ENCODE measurements at places on chromosomes 12 and 14.
A peak's percentile ranks its signal among the peaks of the same experiment; 100 is the strongest.

GRCh38 chr12:109606320-109607028 lies 32.9 kb downstream of the MVK start:
- DNase-seq = peak; percentile 6

- no peak for DNase-seq
Measured at GRCh38 chr14:82230748-82231147, 697.1 kb upstream of the SEL1L start.

DNA sequence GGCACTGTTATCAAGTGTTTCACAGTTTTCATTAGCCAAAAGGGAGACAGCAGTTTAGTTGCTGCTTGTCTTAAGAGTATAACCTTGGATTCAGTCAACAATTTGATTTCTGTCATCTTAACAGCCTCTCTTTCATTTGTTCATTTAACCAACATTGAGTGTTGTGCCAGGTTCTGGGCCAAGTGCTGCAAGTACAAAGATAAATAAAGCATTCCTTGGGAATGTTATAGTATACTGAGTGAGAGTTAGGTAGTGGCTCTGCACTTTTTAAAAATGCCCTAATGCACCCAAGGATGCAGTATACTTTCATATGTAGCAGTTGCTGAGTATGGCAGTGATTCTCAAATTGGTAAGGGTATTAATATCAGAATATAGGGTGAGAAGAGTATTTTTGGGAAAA lies 15.4 kb downstream of the APAF1 start:
- no peak for DNase-seq

DNA sequence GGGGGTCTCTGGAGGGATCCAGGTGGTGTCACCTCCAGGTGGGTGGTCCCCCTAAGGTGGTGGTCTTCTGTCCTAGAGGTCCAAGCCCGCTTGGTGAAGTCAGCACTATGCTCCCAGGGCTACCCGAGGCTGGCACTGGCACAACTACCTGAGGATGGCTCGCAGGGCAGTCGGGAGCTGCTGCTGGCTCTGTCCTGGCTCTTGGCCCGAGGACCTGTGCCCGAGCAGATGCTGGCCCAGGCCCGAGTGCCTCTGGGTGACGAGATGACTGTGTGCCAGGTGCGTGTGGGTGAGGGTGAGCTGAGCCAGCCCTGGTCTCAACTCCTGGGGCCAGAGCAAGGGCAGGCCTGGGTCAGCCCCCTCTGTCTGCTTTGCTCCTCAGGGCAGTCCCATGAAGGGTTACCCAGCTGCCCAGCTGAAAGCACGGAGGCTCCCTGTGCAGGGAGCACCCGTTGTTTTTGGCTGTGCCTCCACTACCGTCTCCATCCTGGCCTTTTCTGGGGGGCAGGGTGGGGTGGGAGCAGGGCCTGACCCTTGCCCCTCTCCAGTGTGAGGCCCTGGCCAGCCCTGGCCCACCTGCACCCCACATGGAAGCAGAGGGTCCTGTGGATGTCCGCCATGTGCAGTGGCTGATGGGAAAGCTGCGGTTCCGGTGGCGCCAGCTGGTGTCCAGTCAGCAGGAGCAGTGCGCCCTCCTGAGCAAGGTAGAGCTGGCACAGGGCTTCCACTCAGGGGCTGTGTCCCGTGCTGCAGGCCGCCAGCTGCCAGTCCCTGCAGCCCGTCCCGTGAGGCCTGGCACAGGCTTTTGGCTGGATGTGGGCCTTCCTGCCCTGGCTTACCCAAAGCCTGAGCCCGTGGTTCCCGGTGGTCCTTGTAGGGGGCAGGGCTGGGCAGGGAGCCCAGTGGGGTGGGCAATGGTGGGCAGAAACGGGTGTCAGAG lies 1.3 kb downstream of the TEDC1 start:
- DNase-seq = no peak

- no peak for DNase-seq
Measured at GRCh38 chr14:105507247-105507646, 16.2 kb downstream of the TEDC1 start.

DNA sequence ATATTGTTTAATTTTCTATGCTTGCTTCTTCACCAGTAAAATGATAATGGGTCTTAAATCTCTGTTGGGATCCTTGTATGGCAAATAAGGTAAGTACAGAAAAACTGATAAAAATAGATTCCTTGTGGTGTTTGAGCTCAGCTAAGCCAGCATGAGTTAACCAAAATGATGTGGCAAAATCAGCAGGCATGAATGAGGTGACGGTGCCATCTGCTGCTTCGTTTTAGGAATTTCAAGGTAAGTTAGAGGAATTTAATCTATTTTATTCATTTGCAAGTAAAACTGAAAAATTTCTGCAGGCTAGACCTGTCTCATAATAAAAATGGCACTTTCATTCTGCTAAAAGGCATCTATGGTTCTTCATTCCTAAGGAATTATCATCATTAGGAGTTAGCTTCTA lies 10.0 kb upstream of the CLEC7A start:
- peak; percentile 71 for DNase-seq

DNA sequence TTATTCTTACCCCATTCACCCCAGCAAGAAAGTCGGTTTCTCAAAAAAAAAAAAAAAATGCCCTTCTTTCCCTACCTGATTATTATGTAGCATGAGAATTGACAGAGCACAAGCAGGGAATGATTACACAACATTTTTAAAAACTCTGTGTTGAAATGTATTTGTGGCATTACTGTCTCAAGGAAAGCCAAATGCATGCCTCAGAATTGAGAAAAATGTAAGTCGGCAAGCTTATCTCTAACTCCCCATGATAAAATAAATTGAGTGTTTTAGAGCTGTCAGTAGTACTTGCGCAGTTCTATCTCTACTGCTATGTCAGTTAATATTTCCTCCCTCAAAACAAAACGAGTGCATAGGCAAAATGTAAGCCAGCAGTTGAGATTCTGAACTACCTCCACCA lies 25.7 kb downstream of the ANO4 start:
- no peak for DNase-seq

DNA sequence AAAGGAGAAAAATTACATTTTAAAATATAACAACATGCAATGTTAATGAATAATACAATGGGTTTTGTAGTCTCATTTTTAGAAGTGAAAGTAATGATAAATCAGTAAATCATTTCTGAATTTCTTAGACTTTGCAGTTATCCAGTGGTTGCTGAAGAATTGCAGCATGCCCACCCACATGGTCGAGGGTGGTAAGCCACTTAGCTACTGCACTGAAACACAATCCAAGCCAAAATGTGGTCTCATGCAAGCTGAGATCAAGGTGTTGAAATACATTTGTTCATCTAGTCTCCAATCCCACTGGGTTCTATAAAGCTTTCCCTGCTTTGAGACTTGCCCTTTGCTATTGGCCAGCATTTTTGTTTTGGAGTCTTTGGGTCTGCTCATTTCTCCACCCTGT lies 247.9 kb downstream of the NELL2 start:
- no peak for DNase-seq

- DNase-seq = no peak
Measured at GRCh38 chr14:102485693-102486512, 23.7 kb downstream of the ANKRD9 start.

DNA sequence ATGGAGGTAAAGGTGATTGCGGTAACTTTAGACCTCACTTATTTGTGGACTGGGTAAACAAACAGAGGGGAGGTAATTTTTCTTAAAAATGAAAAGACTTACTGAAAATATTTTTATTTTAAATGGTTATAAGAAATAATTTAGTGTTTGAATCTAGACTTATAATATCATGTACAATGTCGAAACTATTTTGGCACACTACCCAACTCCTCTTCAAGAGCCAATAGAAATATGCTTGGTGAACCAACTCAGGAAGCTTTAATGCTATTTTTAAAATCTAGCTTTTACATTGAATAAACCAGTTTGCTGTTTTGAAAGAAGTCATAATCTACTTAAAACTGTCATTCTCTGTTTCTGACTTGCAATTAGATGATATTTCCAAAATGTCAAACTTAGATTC lies 175.8 kb upstream of the NPAS3 start:
- peak; percentile 29 for DNase-seq

DNA sequence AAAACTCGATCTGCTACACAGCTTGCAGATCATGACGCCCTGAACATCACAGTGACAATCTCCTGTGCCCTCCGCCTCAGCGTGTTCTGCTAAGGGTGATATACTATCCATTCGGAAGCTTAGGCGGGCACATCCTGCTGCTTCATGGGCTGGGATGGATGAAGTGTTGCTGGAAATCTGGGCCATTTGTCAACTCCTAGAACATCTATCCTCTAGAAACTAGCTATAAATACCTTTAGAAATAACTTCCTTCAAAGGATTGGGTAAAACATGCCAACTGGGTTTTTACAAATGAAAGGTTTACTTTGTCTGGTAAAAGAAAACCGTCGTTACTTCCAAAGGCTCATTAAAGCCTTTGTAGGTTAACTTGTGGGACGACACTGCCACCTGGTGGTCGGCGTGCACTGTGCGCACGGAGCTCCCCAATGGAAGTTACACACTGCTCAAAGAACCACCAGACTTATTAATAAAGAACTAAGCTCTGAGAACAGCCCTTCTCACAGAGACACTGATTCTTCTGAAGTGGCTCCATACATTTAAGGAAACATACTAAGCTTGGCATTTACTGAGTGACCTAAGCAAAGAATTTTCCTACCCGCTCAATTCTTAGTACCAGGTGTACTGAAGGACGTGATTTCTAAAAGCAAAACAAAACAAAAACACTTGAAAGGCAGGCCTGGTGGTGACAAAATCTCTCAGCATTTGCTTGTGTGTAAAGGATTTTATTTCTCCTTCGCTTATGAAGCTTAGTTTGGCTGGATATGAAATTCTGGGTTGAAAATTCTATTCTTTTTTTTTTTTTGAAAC lies 21.6 kb upstream of the CACNA2D4 start:
- DNase-seq = peak; percentile 87

DNA sequence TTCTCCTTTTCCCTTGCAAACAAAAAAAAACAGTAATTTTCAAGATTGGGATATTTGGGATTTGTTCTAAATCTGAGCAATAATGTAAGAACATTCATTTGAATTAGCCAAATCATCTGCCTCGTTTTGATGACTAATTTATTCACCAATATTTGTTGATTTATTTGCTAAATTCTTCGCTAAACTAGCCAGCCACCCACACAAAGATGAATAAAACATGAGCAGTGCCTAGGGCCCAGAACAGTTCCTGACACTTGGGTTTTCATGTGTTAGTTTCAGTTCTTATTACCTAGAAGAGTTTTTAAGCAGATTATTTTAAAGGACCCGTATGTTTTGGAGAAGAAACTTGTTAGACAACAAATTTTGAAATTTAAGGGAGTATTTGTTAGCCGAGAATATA lies 1.4 kb downstream of the ETNK1 start:
- DNase-seq = peak; percentile 34

DNA sequence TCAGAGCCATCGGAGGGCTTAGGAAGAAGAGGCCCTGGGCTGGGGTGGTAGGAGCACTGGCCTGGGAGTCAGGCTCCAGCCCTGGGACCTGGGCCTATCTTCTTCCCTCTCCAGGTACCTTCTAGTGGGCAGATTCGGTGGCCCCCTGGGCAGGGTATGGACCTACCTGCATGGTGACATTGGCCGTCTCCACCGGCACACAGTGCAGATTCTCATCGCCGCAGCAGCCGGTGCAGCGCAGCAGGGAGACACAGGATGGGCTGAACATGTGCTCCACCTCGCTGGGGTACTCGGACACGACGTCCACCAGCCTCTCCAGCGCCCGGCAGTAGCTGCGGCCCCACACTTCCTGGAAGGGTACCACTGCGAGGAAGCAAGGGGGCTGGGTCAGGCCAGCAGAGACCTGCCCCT lies 6.2 kb downstream of the PGF start:
- DNase-seq = no peak

GRCh38 chr12:85872497-85873091 lies 1.5 kb upstream of the NTS start:
- DNase-seq = peak; percentile 71

DNA sequence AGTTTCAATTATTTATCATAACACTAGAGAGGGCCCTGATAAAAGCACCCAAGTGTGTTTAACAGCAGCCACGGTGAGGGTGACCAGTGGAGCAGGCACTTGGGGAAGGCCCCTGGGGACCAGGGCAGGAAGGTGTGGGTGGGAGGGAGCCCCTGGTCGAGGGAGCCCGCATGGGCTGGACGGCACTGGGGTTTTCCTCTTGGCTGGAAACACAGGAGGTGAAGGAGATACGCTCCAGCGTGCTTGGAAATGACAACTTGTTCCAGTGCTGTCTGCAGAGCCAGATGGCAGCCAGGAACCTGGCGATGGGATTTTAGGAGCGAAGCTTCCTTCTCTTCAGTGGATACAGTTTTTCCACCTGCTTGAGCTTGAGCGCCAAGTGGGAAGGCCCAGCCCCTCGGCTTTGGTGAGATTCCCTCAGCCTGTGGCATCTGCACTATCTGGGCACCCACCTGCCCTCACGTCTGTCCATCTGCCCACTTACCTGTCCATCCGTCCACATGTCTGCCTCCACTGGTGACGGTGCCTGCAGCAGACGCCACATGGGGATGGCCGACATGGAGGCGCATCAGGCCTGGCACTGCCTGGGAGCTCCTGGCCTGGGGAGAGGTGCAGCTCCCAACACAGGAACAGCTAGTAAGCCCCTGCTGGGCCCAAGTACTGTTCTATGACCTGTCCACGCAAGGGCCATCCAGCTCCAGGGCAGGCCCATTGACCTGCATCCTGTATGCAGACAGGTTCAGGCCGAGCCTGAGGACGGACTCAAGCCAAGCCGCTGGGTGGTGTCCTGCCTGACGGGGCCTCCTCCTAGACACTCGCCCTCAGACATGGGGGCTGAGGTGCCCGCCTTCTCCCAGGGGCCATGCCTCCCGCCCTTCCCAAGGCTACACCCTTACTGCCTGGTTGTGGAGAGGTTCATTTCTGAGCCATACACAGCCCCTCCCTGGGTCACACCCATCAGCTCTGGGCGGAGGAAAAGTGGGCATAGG lies 192.2 kb upstream of the C14orf180 start:
- no peak for DNase-seq

- DNase-seq = no peak
Measured at GRCh38 chr14:98684468-98684867, 587.5 kb downstream of the BCL11B start.

GRCh38 chr12:127677537-127678131 lies 589.3 kb upstream of the TMEM132C start:
- DNase-seq = peak; percentile 88

GRCh38 chr14:69328765-69329164 lies 68.8 kb downstream of the GALNT16 start:
- DNase-seq = no peak

GRCh38 chr14:22225516-22226140 lies 363.4 kb downstream of the DAD1 start:
- DNase-seq = peak; percentile 60

GRCh38 chr14:37168721-37169120 lies 3.7 kb downstream of the SLC25A21 start:
- DNase-seq = no peak

DNA sequence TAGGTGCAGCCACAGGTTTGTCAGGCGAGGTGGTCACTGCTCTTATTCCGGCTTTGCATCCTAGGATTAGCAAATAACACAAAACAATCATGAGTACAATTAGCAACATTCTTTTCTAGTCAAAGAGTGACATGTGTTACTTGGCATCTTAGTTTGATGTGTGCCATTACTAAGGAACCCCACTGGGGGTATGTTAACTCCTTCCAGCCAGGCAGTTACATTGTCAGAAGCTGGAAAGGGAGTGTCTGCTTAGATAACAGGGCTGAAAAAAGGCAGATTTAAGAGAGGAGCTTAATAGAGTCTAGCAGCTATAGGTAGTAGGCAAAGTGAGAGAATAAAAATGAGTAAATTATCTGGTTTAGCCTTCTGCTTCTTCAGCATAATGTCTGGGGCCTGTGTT lies 30.5 kb upstream of the METAP2 start:
- no peak for DNase-seq

All from astrocyte of the spinal cord (primary cell).